Fibroblast of villous mesenchyme (primary cell): ENCODE measurements at places on chromosomes 3 and 15. TPM values are rescaled to one million over a fixed set of nuclear protein-coding genes. Genes with fewer than 3 reads are reported as not detected.

DNA sequence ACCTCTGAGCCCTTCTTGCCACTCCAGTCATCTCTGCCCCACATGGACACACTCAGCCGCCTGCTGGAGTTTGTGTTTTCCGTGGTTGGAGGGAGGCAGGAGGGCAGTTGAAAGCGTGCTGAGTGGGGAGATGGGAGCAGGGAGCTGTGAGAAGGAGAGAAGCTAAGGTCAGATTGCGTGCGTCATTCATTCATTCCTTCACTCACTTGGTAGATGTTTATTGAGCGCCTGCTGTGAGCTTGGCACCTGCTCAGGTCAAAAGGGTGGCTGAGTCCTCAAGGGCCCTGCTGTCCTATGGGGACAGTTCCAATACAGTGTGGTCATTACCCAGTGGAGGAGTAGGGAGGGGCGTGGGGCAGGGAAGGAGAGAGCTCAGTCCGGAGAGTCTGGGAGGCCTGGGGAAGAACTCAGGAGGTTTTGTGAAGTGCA is 23.5 kb downstream of the LIMD1 start:
- no peak for DNase-seq

GRCh38 chr3:25044762-25045710 is 383.0 kb upstream of the RARB start:
- DNase-seq, result peak; percentile 32

- no peak for DNase-seq
These were observed 126.5 kb downstream of the FAM43A start for GRCh38 chr3:194812176-194812575.

GOLGA8T gene
- total RNA-seq, result under 0.01 TPM in 1 of 2 replicates, not detected in the other

- DNase-seq, result no peak
These were observed 129.0 kb downstream of the MYLK start for GRCh38 chr3:123755085-123755484.

ANKRD63 gene
- not detected in 2 replicates for total RNA-seq
